ENCODE measurements at places on chromosomes 4 and X.
A peak's percentile ranks its signal among the peaks of the same experiment; 100 is the strongest.

DNA sequence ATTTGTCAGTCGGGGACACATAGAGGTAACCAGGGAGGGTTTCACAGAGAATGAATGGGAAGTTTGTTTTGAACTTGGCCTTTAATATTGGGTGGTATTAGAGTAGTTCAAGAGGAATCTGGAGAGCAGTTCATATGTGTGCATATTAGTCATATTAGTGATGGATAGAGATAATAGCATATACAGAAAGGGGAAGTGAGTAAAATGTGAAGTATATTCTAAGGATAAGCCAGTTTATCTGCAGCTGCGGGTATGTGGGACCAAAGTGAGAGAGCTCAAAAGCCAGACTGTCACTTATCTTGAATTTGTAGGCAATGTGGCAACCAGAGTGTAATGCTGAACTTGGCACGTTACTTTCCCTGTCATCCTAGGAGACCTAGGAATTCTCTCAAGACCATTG is 169.9 kb downstream of the AFF2 start:
- DNase-seq, result no peak

DNA sequence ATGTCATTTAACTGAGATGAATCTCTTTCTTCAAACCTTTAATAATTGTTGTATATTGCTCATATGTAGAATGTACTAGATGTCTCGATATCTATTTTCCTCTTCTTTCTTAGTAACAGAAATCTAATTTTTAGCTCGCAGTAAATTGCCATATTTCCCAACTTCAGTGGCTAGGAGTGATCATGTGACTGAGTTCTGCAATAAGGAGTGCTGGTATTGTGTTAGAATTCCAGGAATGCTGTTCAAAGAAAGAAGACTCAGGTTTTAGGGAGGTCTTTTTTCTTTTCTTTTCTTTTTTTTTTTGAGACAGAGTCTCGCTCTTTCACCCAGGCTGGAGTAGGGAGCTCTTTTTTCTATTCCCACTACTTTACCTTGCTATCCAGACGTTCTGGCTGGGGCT is 81.7 kb downstream of the SLC10A7 start:
- DNase-seq, result no peak

GRCh38 chr4:4825431-4825830 is 34.0 kb upstream of the MSX1 start:
- DNase-seq, result no peak

DNA sequence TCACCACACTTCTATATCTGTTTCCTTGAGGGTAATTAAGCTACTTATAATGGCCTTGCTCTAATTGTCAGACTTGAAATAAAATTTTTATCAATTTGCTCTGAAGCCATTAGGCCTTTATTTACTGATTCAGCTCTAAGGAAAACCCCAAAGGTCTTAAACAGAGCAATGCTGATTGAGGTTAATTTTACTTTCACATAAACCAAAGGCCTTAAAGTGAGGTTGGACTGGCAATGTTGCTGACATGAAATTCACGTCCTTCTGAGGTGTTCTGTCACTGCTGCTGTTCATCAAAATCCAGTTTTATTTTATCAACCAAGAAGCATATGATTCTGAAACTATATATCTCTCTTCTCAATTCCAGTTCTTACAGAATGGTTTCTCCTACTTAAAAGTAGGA is 21.7 kb upstream of the GPRIN3 start:
- no peak for DNase-seq

GRCh38 chr4:121875652-121876051 is 5.4 kb upstream of the BBS7 start:
- DNase-seq, result no peak

DNA sequence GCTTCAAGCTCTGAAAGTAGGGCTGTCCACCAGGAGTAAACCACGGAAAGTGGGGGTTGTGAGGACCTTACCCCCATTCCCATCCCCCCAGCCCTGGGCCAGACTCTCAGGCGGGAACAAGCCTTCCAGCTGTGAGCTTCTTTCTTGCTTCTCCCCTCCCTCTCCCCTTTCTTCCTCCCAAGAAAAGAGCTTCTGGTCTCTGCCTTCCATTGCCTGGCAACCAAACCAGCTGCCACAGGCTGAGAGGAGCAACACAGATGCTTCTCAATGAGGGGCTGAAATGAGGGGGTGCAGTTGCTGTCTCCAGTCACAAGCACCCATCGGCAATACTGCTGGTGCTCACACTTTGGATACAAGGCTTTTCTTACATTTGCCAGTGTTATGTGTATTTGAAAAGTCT is 72.5 kb downstream of the SLC16A2 start:
- no peak for DNase-seq

- no peak for DNase-seq
Observed at GRCh38 chrX:18047491-18047890, 173.2 kb downstream of the BEND2 start.

DNA sequence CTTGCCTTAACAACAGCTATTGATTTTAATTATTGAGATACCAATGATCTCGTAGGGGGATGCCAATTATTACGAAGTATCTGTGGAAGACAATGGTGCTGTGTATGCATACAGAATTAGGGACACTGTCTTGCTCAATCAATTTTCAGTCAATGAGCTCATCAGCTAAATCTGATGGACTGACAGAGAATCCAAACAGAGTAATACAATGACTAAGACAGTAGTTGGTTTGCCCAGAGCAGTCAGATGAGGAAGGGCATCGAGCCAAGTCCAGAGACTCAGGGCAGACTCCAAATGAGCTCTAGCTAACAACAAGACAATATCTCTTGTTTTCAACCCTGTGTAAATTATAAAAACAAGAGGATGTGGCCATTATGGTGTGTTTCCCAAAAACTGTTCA is 14.7 kb upstream of the GSX2 start:
- DNase-seq, result no peak

GRCh38 chrX:27987862-27988646 is 6.8 kb upstream of the DCAF8L1 start:
- DNase-seq, result peak; percentile 73

DNA sequence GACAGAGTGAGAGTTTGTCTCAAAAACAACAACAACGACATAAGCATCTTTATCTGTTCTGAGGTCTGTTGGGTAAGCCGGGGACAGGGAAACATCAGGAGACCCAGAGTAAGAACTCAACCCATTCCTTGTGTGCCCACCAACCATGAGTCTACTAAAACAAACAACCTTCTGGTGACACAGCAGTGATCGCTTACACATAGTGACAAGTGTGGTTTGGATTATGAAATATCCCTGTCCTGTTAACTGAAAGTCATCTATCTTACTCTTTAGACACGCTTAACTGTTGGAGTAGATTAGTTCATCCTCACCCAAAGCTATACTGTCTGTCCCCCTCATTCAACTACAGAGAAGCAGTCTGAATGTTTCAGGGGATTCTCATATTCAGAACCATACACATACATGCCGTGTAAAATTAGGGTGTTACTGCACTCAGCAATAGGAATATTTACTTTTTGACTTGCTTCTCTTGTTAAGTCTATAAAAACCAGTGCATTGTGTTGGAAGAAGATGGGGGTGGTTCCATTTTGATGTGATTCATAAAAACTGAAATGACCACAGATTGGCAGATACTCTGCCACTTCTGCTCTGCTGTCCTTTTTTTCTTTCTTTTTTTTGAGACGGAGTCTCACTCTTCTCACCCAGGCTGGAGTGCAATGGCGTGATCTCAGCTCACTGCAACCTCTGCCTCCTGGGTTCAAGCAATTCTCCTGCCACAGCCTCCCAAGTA is 27.4 kb downstream of the PHKA2 start:
- DNase-seq, result no peak

GRCh38 chr4:54167508-54167907 is 61.6 kb upstream of the PDGFRA start:
- DNase-seq, result no peak
